ENCODE measurements at places on chromosomes 11 and 22. TPM values are rescaled to one million over a fixed set of nuclear protein-coding genes. Genes with fewer than 3 reads are reported as not detected.

Gene NLRP14
- total RNA-seq = 0.39 TPM

Gene OLFML1
- total RNA-seq = not detected

Gene CALCA
- not detected for total RNA-seq

Gene LIPT2
- 5.7 TPM for total RNA-seq

Gene C11orf86
- not detected for total RNA-seq

Gene PIWIL4
- 0.84 TPM for total RNA-seq

Gene SOX6
- 0.34 TPM for total RNA-seq

Gene PRG3
- total RNA-seq = not detected

Gene CNGA4
- total RNA-seq = not detected

Gene MIAT
- total RNA-seq = 13.0 TPM

Gene C11orf54
- 21.2 TPM for total RNA-seq

Gene UBASH3B
- 19.3 TPM for total RNA-seq

Gene UPK3A
- total RNA-seq = not detected

Gene HEPHL1
- not detected for total RNA-seq

Gene CRACR2B
- 4.9 TPM for total RNA-seq

Gene ZNF195
- 36.2 TPM for total RNA-seq

Gene SRSF8
- total RNA-seq = 50.3 TPM

Gene CD3D
- total RNA-seq = 386 TPM

Gene TRPM5
- total RNA-seq = not detected

Gene NEFH
- total RNA-seq = 7.5 TPM

Gene NFAM1
- total RNA-seq = 0.21 TPM

Gene TBX10
- not detected for total RNA-seq

Gene MAP6
- 0.23 TPM for total RNA-seq

Gene SLC37A2
- total RNA-seq = 0.44 TPM

Gene TPBGL
- total RNA-seq = 0.25 TPM

Gene TSGA10IP
- not detected for total RNA-seq

Gene HOATZ
- total RNA-seq = not detected

Gene CCND1
- total RNA-seq = 2.1 TPM

Gene MS4A7
- not detected for total RNA-seq

Gene AIFM3
- total RNA-seq = 0.30 TPM

Gene PGA5
- total RNA-seq = not detected

Gene PANX3
- total RNA-seq = not detected

Gene CRYBB2
- total RNA-seq = not detected

Gene NXPE1
- total RNA-seq = not detected

Gene PATL1
- 69.0 TPM for total RNA-seq

Gene MMP13
- not detected for total RNA-seq

Gene APOA1
- not detected for total RNA-seq

All from activated T-helper 2 cell treated with anti-CD3 and anti-CD28 coated beads, Interferon-gamma antibody, Interleukin-2, Interleukin-4, amounts not matched to agents 10 μg/mL and 5 μg/mL and 100 μg/mL, durations not matched to agents 14 hours and 24 hours and 36 hours (primary cell).